ENCODE measurements at places on chromosomes 3 and 15. TPM values are rescaled to one million over a fixed set of nuclear protein-coding genes. Genes with fewer than 3 reads are reported as not detected.

The NRROS gene
- total RNA-seq: 2.7 TPM

GRCh38 chr3:150985711-150986110, 13.2 kb upstream of the CLRN1 start:
- no peak for DNase-seq

- no peak for DNase-seq
Measured at GRCh38 chr3:137796993-137797392, 32.9 kb downstream of the SOX14 start.

DNA sequence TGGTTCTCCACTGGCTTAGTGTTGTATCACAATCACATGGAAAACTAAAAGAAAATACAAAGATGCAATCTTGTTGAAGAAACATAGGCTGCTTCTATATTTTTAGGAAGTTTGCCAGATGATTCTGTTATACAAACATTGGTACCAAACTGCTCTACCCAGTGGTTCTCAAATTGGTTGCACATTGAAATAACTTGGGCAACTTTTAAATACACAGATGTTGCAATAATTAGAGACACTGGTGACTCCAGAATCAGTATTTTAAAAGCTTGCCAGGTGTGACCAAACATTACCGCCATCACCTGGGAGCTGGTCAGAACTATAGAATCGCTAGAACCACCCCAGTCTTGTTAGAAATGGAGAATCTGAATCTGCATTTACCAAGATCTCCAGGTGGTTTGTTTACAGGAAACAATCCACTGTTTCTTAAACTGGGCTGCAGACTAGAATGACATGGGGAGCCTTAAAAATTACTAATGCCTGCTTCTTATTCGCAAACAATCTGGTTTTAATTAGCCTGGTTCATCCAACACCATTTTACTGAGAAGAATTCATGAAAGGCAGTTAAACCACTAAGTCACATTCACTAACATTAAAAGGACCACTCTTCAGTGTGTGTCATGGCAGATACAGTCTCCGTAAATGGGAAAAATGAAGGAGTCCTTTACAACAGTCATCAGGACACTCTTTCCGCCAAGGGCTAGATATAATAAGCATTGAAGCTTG, 76.5 kb downstream of the ACAP2 start:
- no peak for DNase-seq

GRCh38 chr15:50415752-50416404, 8.3 kb upstream of the USP8 start:
- peak; percentile 61 for DNase-seq
